K562 (cell line): ENCODE measurements at places on chromosomes 7 and 10.

DNA sequence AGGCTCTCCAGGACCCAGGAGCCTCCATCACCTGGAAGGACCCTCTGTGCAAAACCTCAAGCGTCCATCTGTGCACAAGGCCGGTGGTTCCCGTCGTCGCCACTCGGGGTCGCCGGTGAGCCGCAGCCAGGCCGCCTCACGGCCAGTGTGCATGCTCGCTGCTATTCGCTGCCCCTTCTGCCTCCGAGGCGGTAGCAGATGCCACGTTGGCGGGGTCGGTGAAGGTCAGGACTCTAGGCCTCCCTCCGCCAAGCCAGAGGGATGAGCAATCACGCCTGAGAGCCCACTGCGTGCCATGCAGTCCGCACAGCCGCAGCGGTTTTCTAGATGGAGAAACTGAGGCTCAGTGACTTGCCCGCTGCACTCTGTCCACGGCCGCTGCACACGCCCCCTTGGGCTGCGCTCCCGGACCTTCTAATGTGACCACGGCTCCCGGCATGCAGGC is 5.7 kb downstream of the UPK3B start:
- no peak overlapping the region for H3K27ac ChIP-seq
- peak; percentile 77 for DNase-seq
- no peaks in the 10 kb centered on the region for H3K4me1 ChIP-seq
- H3K36me3 ChIP-seq, result no peaks in the 10 kb centered on the region
- H3K27me3 ChIP-seq, result peaks cover 5% of the 10 kb centered on the region; the same call in 1 of the 2 replicates
- no peak overlapping the region for H3K4me3 ChIP-seq

- no peak overlapping the region for H3K4me3 ChIP-seq
- no peak for DNase-seq
- peaks cover 22% of the 10 kb centered on the region for H3K27me3 ChIP-seq
- H3K36me3 ChIP-seq, result no peaks in the 10 kb centered on the region
These were observed 59.0 kb upstream of the HABP2 start for GRCh38 chr10:113493882-113494301.

DNA sequence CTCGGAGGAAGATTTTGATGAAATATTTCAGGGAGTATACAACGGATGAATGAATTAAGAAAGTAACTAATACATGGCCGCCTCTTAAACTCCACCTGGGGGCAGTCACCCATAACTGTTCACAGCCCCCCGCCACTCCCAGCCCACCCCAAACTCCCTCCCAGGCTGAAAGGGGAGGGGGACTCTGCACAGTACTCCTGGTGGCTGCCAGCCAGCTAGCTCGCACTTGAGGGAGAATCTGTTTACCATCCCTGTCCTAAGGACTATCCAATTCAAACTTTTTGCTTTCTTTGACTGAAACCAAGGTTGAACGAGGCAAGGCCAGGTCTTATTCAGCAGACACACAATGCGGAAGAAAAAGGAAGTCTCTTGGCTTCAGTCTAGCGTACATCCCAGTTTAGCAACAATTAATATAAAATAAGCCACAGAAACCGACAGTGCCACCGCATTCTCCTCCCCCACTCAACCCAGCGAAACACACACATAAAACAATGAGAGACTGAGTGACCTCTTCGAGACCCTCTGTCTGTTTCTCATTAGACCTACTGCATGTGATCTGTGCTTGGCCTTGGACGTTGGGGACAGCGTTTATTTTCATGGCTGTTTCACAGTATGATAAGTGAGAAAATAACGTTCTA is 219.5 kb downstream of the GLI3 start:
- no peaks in the 10 kb centered on the region for H3K36me3 ChIP-seq
- DNase-seq, result no peak
- H3K27ac ChIP-seq, result no peak overlapping the region
- no peak overlapping the region for H3K4me3 ChIP-seq
- H3K4me1 ChIP-seq, result no peaks in the 10 kb centered on the region

DNA sequence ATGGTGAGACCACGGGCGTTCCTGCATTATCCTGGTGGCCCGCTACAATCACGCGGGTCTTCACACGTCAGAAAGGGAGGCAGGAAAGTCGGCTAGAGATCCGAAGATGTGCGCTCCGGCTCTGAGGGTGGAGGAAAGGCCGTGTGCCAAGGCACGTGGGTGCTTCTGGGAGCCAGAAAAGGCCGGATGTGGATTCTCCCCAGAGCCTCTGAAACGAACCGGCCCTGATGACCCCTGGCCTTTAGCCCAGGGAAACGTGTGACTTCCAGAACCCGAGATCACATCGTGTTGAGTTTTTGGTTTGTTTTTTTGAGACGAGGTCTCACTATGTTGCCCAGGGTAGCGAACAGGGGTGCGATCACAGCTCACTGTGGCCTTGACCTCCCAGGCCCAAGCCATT is 244.2 kb downstream of the ELFN1 start:
- H3K27me3 ChIP-seq, result no peaks in the 10 kb centered on the region
- no peak overlapping the region for H3K4me3 ChIP-seq
- H3K36me3 ChIP-seq, result no peaks in the 10 kb centered on the region
- DNase-seq, result no peak
- no peak overlapping the region for H3K27ac ChIP-seq

- H3K36me3 ChIP-seq, result peaks cover 36% of the 10 kb centered on the region
- peaks cover 46% of the 10 kb centered on the region for H3K4me1 ChIP-seq
- no peaks in the 10 kb centered on the region for H3K27me3 ChIP-seq
- peak overlapping the region; percentile 63 for H3K27ac ChIP-seq
These were observed 570 bp upstream of the ARF5 start for GRCh38 chr7:127587663-127588018.

- H3K4me1 ChIP-seq, result no peaks in the 10 kb centered on the region
- H3K27ac ChIP-seq, result no peak overlapping the region
- H3K36me3 ChIP-seq, result no peaks in the 10 kb centered on the region
- no peaks in the 10 kb centered on the region for H3K27me3 ChIP-seq
These were observed 31.2 kb downstream of the PTPRZ1 start for GRCh38 chr7:121904120-121904519.

DNA sequence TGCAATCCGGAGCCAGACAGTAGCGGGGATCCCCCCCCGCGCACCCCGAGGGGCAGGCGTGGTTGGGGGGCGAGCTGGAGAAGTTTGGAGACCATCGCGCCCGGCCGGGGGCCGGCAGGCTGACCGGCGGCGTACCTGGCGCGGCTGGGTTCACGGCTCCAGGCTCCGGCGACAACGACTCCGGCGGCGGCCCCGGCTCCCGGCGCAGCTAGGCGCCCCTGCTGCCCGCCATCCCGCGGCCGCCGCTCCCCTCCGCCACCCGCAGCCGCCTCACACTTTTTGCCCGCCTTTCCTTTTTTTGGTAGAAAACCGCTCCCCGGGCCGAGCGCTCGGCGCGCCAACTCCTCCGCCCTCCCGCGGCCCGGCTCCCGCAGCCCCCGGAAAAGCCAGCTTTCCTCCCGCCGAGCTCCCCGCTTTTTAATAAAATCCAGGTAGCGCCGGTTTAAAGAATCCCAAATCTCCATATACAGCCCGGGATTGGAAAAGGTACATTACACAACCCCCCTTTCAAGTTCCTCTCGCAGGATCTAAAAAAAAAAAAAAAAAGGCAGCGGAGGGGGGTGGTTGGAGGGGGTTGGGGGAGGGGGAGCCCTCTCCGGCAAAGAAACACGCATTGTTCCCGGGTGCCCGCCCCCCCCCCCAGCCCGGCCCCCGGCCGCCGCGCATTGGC is at the start of gene TNRC18:
Gene TNRC18 (minus strand): TSS at position 529 of the 670 bp plus-strand sequence. CDS start 2,588 bp downstream, outside the sequence.
- H3K4me3 ChIP-seq, result peak within 1 kb of the TSS; percentile 93
- H3K4me1 ChIP-seq, result peaks cover 87% of the 10 kb centered on the region
- DNase-seq, result peak; percentile 97
- H3K36me3 ChIP-seq, result peaks cover 6% of the 10 kb centered on the region; the same call in 1 of the 3 replicates

DNA sequence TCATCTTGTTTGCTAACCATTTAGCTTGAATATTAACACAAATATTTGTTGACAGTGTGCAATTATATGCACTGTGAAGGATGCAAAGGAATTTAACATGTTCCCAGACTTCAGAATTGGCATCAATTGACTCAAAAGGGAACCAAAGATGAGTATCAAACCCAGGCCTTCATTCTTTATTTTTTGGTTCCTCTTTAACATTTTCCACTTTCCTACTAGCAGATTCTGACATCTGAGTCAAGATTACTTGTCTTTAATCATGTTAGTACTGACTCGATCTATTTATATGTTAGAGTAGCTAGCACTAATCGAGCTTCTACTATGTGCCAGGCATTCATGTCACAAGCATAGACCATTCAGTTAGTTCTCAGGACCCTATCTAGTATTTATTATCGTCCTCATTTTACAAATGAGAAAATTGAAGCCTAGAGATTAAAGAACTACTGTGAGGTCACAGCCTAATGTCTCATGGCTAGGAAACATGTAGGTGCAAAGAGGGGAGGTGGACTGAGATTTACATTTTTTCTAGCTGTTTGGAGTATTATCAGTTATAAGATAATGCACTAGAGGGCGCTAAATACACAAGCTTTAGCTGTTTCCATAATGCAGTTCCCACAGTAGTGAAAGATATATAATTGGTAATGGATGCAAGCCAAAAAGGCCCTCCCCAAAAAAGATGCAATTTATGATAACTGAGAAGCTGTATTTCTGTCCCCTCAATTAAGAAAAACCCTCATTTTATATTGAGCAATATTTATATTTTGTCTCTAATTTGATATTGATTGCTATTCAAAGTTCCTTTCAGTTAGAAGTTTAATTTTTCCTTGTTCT is 32.9 kb upstream of the KMT2E start:
- peak; percentile 76 for DNase-seq
- H3K4me1 ChIP-seq, result peaks cover 19% of the 10 kb centered on the region; the same call in 2 of the 3 replicates
- H3K4me3 ChIP-seq, result no peak overlapping the region
- no peaks in the 10 kb centered on the region for H3K27me3 ChIP-seq
- no peak overlapping the region for H3K27ac ChIP-seq
- H3K36me3 ChIP-seq, result peaks cover 3% of the 10 kb centered on the region; the same call in 1 of the 3 replicates

- no peaks in the 10 kb centered on the region; the same call in 1 of the 2 replicates for H3K27me3 ChIP-seq
- no peak overlapping the region for H3K27ac ChIP-seq
- no peak overlapping the region for H3K4me3 ChIP-seq
- H3K4me1 ChIP-seq, result peaks cover 2% of the 10 kb centered on the region; the same call in 2 of the 3 replicates
These were observed 90.5 kb downstream of the WIPF3 start for GRCh38 chr7:29896685-29897411.
